NCI-H1417 treated with DMSO at 0.1 percent for 48 hours (cell line): ENCODE measurements at places on chromosomes 7 and 10.

- no peak for DNase-seq
These were observed 43.5 kb downstream of the ELMO1 start for GRCh38 chr7:37405128-37405527.

GRCh38 chr10:1251769-1252168 is 195.6 kb downstream of the WDR37 start:
- no peak for DNase-seq

GRCh38 chr10:21831986-21832820 is 171.3 kb downstream of the DNAJC1 start:
- no peak for DNase-seq

DNA sequence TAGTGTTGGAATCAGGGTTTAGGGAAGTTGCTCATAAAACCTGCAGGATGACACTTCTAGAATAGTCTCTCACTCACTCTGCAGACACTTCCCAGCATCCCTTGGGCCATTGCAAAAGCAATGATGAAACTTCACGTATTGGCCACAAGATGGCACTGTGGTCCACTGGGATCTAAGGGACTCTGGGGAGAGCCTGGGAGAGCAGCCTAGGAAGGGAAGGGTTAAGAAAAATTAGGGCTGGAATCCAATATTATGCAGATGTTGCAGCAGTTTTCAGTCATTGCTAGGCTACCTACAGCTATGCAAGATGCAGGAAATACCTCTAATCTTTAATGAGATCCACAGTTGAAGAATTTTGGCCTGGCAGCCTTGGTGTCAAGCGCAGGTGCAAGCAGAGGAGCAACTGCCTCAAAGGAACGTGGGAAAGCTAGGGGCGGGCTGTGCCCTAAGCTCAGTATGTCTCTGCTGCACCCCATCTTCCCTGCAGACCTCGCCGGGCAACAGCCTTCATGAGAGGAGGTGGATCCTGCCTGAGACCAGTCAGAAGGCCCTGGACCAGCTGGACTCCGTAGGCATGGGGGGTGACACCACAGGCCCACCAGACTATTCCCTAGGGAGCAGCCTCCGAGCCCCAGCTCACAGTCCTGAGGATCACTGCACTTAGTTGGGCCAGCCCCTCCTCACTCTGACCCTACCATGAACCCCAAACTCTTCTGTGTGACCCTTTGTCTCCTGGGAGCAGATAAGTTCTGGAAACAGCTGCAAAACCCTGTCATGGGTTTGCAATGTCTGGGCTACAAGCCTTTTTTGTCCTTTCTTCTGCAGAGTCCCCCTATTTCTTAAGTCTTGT is 127.9 kb upstream of the PRSS58 start:
- peak; percentile 2 for DNase-seq

- DNase-seq: no peak
These were observed 21.3 kb downstream of the SSMEM1 start for GRCh38 chr7:130228840-130229502.
